ENCODE measurements at places on chromosomes 4 and X.

- no peak for DNase-seq
These were observed 988.4 kb upstream of the TENM3 start for GRCh38 chr4:181254771-181255170.

DNA sequence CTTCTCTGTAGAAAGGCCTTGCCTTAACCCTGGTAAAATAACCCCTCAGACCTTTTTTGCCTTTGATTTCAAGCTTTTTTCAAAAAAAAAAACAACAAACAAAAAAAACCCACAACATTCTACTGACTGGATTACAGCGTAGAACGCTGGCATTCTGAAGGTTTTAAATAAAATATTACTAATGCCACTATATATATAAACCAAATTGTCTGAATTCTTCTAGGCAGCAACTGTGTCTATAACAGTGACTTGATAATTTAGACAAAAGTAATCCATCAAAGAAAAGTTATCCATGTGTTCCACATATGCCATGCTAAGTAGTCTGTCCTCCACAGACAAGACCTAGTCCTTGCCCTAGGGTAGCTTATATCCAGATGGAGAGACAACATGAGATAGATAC, 33.6 kb upstream of the CXCL8 start:
- no peak for DNase-seq

- peak; percentile 15 for DNase-seq
These were observed 5.3 kb upstream of the OTC start for GRCh38 chrX:38347136-38347535.

- DNase-seq = no peak
These were observed 490 bp downstream of the RWDD4 start for GRCh38 chr4:183658362-183659028.

DNA sequence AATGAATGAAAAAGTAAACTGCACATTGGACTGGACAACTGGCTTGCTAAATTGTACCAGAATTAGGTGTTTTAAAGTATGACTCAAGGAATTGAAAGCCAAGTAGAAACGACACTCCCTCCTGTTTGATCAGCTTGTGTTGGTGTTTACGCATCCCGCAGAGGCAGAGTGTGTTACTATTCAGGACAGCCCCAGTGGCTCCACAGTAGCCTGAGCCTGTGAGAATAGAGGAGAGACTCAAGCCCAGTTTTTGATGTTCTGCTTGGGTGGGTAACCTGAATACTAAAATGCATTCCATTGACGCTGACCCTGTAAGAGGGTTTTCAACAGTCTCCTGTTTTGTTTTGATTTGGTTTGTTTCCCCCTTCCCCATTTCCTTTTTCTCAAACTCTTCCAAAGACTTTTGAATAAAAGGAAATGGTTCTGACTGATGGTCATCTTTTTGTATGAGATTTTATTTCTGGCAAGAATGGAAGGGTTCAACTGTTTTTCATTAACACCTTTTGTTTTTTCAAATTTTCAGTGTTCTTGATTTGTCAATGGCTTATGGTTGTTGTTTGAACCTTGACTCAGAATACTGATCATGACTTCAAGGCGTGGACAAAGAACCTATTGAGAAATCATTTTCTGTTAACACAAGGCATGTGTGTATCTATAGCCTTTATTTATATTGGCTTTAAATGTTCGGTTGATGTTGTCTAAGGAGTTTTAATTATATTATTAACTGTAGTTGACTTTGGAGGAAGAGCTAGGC, 10.2 kb downstream of the ADGRL3 start:
- DNase-seq = no peak

DNA sequence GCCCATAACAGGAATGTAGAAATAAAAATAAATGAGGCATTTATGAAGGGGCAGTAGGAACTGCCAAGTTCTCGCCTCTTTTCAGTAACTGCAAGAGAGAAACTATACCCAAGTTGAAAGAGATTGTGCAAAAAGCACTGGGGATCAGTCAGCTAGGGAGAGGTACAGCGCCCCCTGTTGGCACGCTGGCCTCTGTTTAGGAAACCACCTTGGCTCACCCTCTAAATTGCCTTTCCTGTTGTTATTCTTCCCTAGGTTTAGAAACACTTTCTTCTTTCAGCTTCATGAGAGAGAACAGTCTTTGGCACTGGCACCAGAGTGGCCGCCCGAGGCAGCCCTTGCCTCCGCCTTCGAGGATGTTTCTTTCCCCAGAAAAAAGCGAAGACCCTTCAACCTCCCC, 348.5 kb downstream of the MID1IP1 start:
- peak; percentile 38 for DNase-seq

- DNase-seq = no peak
These were observed 133.3 kb downstream of the GATB start for GRCh38 chr4:151627491-151627890.

- DNase-seq = no peak
These were observed 5.1 kb downstream of the TIMP1 start for GRCh38 chrX:47587091-47587891.

DNA sequence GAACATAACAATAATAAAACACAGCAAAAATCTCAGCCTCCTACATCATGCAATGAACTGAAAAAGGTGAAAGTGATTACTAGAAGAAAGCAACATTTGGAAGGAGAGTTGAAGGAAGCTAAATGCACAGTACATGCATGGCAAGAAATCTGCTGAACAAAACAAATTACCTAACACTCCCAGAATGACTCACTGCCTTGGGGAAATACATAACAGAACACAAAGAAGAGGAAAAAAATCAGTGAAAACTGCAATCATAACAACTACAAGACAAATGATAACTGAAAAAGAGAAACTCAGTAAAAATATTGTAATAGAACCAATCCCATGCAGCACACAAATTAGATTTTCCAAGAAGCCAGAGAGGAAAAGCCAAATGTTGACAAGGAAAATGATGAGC, 1513.2 kb downstream of the ARAP2 start:
- no peak for DNase-seq

GRCh38 chr4:165208221-165208652, 876 bp downstream of the KLHL2 start:
- DNase-seq = no peak

- no peak for DNase-seq
These were observed 187.7 kb upstream of the MAGEB2 start for GRCh38 chrX:30027636-30028035.

- no peak for DNase-seq
These were observed 742.3 kb upstream of the POU3F4 start for GRCh38 chrX:82765811-82766210.

DNA sequence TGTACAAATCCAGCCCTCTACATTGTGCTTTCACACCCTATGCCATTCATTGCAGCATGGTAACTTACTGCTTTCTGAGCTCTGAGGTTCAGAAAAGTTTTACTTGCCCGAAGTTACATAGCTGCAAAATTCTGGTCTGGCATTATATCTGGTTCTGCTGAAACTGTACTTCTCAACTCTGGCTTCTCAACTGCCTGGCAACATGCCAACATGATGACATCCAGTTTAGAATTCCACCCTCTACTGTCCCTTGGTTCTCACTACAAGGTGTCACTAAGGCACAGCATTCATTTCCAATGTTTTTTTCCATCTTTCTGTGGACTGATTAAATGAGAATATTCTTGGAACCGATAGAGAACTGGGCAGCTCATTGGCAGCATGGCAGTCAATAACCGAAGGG, 242.9 kb upstream of the PRPS2 start:
- DNase-seq = no peak

- peak; percentile 17 for DNase-seq
These were observed 3.1 kb upstream of the NR3C2 start for GRCh38 chr4:148445071-148445859.

GRCh38 chrX:153933748-153934147, 1.1 kb downstream of the NAA10 start:
- DNase-seq = no peak

DNA sequence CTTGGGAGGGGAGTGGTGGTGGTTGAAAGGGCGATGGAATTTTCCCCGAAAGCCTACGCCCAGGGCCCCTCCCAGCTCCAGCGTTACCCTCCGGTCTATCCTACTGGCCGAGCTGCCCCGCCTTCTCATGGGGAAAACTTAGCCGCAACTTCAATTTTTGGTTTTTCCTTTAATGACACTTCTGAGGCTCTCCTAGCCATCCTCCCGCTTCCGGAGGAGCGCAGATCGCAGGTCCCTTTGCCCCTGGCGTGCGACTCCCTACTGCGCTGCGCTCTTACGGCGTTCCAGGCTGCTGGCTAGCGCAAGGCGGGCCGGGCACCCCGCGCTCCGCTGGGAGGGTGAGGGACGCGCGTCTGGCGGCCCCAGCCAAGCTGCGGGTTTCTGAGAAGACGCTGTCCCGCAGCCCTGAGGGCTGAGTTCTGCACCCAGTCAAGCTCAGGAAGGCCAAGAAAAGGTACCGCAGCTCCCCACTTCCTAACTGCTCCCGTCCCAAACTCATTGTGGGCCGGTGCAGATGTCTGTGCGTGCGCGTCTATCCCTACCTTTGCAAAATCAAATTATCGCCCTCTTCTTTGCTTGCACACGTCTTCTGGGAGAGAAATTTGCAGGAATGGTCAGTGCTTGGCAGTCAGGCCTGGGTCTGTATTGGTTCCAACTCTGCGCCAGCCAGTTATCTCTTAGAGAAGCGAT, 533 bp downstream of the IL15 start:
- DNase-seq = no peak

- peak; percentile 49 for DNase-seq
These were observed 215.6 kb upstream of the GYPA start for GRCh38 chr4:144355811-144356757.

- no peak for DNase-seq
These were observed 1.4 kb downstream of the RAI2 start for GRCh38 chrX:17859609-17860178.

All from SK-MEL-5 (cell line).